ENCODE measurements at places on chromosomes 11 and 22.

- DNase-seq, result no peak
Measured at GRCh38 chr11:65499713-65500386, 1.0 kb downstream of the MALAT1 start.

DNA sequence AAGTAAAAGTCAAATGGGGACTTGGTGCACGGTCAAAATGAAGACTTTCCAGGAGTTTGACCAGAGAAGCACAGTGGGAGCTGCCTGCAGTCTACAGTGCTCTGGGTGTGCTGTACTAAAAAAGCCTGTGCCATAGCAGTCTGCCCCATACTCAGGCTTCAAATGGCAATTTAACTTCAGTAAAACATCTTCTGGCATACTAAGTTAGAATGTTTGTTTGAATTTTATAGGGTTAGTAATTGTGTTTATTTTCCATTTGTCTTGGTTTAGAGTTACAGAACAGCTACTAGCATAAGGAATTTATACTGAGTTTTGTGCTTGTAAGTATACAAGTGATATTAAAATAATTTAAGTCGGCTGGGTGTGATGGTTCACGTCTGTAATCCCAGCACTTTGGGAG, 29.3 kb upstream of the LIPT2 start:
- no peak for DNase-seq

DNA sequence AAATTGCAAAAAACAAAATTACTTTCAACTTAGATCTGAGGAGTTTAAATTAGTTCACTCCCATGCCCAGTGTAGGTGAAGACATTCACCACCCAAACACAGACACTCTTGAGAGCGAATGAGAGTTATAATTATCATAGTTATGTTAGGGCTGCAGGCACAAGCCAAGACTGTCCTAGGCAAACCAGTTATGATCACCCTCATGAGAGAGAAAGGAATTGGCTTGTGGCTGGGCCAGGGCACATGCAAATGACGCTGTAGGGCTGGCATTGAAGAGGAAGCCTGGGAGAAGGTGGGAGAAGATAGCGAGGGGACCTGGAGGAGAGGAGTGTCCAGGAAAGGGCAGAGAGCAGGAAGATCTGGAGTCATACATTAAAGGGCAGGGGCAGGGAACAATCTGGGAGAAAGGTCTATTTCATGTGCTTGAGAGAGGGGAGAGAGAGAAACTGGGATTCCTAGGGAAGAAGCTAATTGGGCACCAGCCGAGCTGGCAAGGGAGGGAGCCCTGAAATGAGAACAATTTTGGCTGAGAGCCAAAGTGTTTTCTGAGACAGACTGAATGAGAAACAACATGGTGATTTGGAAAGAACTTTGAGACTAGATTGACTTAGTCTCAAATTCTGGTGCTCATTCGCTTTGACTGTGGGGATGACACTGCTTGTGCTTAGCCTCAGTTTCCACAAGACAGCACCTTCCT, 279.9 kb downstream of the KIRREL3 start:
- DNase-seq, result no peak

DNA sequence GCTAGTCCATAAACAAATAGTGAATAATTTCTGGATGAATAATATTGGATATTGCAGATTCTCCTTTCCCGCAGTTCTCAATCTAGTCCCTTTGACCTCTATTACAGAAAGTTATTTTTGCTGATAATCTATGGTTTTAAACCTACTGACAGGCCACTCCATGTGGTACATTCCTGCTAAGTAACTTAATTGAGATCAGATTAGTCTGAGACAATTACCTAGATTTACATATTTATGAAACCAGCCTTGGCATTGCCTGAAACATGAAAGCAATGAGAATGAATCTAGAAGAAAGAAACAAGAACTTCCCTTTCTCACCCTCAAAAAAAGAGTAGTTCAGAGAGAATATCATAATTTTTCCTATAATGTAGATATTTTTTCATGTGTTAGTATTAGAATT, 964.2 kb downstream of the JRKL start:
- no peak for DNase-seq

DNA sequence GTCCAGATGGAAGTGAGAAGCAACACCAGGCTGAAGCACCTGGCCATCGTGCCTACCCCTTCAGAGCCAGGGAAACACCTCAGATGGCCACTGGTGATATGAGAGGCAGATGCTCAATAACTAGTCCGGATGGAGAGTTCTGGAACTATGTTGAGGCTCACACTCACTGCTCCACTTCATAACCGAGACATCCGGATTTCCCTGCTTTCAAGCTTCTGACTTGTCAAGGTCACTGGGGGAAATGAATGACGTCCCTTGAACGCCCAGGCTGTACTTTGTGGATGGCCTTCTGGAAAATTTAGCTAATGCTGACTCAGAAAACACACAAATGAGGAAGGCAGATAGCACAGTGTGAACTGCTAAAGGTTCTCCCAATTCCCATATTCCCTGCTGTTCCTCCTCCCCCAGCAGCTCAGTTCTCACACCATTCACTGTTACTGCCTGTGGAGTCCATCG, at the start of gene LYVE1:
Gene LYVE1, minus strand, starts transcription at position 180 of the 456 bp plus-strand sequence. Its CDS starts 133 bp downstream, at position 47.
- DNase-seq, result no peak

DNA sequence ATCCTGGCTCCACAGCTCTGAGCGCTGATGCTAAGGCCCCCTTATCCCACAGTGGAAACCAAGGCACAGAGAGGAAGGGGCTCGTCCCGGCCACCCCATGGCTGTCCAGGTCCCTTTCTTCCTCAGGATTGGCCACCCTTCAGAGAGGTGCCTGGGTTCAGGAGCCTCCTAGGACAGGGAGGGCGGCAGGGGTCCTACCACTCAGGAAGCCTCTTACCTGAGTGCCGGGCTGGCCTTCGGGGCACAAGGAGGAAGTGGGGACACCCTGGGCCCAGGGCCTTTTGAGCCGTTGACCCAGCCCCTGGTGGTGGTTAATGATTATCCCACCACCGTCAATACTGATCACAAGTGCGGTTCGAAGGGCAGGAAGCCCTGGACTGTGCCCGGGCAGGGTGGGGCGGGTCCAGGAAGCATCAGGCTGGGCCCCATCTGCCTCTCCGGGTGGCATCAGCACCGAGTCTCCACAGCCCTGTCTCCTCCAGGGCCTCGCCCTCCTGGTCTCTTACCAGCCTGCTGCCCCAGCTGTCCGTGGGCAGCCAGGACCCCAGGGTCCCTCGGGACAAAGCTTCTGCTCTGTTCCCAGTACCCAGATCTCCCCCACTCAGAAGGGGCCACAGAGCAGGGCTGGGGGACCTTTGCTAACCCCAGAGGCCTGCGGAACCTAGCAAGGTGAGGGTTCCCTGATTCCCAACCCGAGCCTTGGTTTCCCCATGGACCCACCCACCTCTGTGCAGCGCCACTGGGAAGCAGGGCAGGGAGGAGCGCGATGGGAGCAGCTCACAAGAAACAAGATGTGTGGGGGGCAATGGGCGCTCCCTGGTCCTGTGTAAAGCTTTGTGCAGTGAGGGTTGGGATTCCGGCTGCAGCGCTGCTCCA, 15.0 kb upstream of the EHD1 start:
- no peak for DNase-seq

- no peak for DNase-seq
Measured at GRCh38 chr11:128497061-128497775, 90.1 kb downstream of the ETS1 start.

All from esophagus squamous epithelium (tissue), 5 donors.